Cardiac septum (tissue), 1 donor: ENCODE measurements at places on chromosomes 13 and 19. TPM values are rescaled to one million over a fixed set of nuclear protein-coding genes. Genes with fewer than 3 reads are reported as not detected.

C5AR1 gene
- 12.9 TPM for total RNA-seq

NR2F6 gene
- total RNA-seq: 50.5 TPM

CASP14 gene
- not detected for total RNA-seq

ZNF667 gene
- total RNA-seq: 4.5 TPM

DNA sequence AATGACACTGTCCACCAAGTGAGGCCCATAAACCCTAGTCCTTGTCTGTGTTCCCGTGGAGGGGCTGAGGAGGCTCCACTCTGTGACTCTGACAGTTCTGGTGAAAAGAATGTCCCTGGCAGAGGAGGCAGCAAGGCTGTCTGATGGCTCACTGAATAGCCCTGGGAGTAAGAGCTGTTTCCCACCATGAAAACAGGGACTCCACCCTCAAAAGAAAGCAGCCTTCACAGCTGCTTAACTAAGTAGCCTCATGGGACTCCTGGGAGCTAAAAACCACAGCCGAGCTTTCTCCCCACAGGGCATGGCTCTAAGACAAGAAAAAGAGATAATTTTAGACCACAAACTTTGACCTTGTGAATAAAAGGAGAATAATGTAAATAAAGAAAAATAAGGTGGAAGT, 135.1 kb upstream of the FRY start:
- no peak for DNase-seq

DNA sequence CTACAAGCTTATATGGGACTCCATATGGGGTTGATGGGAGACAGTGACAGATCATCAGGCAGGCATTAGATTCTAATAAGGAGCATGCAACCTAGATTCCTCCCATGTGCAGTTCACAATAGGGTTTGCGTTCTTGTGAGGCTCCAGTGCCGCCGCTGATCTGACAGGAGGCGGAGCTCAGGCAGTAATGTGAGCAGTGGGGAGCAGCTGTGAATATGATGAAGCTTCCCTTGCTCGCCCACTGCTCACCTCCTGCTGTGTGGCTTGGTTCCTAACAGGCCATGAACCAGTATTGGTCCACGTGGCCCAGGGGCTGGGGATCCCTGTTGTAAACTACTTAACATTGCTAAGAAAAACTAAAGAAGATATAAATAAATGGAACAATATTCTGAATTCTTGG, 378.4 kb downstream of the KCNRG start:
- DNase-seq: no peak

GRCh38 chr13:27006519-27007161, 165.0 kb downstream of the USP12 start:
- DNase-seq: no peak

GRCh38 chr19:48501494-48502349, 9.9 kb downstream of the LMTK3 start:
- no peak for DNase-seq

GRCh38 chr19:38867171-38867780, 10.8 kb downstream of the RINL start:
- no peak for DNase-seq

- DNase-seq: no peak
Measured at GRCh38 chr13:23851106-23851505, 38.1 kb downstream of the MIPEP start.

GRCh38 chr19:50952910-50953309, at the start of gene KLK5:
TSS of gene KLK5 (minus strand) at chr19:50953038. CDS start at chr19:50952657, 381 bp downstream.
- no peak for DNase-seq

- DNase-seq: no peak
Measured at GRCh38 chr13:52405369-52405766, 604 bp downstream of the THSD1 start.

DNA sequence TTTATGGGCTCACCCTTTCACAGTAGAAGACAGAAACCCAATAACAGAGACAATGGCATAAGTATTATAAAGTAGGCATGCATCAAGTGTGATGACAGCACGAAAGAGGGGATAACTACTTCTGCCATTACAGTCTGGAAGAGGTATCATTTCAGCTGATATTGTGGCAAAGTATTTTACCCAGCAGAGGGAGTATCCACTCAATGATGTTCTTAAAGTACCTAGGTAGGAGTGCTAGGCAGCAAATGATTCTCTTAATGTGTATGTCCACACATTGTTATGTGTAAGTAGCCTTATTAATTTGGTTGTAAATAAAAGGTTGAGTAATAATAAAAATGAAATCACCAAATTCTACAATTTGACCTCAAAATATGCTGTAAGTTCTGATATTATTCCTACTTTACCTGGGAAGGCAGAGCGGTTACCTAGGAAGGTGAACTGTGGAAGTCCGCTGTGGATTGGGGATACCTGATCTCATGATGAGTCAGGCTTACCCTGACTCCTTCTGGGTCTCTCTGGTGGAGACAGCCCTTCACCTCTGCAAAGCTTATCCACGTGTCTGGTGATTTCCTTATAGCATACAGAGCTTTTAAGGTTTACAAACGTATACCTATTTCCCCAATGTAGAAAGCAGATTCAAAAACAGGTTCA, 4.1 kb upstream of the UBAC2 start:
- no peak for DNase-seq

DNA sequence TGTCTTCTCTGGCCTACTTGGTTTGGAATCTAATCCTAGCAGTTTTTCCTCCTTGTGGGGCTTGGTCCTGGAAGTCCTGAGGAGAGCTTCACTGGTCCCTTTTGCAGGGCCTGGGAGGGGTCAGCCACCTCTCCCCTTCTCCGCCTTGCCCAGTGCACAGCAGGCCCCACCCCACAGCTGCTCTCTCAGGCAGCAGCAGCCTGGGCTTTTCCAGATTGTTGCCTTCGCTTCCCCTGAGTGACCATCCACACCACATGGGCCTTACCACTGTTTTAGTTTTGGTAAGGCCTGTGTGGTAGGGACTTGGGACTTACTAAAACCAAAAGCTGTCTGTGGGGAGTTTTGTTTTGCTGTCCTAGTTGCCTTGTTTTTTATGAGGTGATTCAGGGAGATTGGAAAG, 11.5 kb downstream of the MPHOSPH8 start:
- no peak for DNase-seq

GRCh38 chr19:6260376-6260775, 19.4 kb downstream of the MLLT1 start:
- no peak for DNase-seq
